Stimulated activated CD4-positive, alpha-beta T cell treated with anti-CD3 and anti-CD28 coated beads, Interleukin-1b, Interleukin-23, amount 100 ng/mL, for 1 hour (primary cell): ENCODE measurements at places on chromosomes 2 and 18.

- DNase-seq, result no peak
These were observed 11.2 kb upstream of the SP5 start for GRCh38 chr2:170703776-170704476.

GRCh38 chr2:60318544-60318943, 234.9 kb downstream of the BCL11A start:
- DNase-seq, result no peak

DNA sequence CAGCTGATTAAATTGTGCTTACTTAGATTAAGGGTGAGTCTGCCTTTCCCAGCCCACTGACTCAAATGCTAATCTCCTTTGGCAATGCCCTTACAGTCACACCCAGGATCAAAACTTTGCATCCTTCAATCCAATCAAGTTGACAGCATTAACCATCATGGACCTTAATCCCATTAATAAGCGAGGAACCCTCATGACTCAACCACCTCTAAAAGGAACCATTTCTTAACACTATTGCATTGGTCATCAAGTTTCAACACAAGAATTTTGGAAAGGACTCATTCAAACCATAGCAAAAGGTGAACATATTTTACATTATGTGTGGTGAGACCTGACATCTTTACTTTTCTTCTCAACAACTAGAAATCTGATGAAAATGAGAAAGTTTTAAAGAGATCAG, 187.0 kb downstream of the OSR1 start:
- DNase-seq, result no peak

GRCh38 chr2:67186871-67187270, 210.3 kb upstream of the ETAA1 start:
- DNase-seq, result no peak

GRCh38 chr2:217826520-217826919, 176.3 kb downstream of the TNS1 start:
- no peak for DNase-seq

GRCh38 chr2:48860380-48860779, 104.9 kb upstream of the LHCGR start:
- no peak for DNase-seq

GRCh38 chr2:66903745-66904465, 469.0 kb downstream of the MEIS1 start:
- no peak for DNase-seq

GRCh38 chr2:195411219-195411687, 245.8 kb upstream of the SLC39A10 start:
- no peak for DNase-seq

- no peak for DNase-seq
These were observed 227.7 kb upstream of the STK17B start for GRCh38 chr2:196399096-196399495.

GRCh38 chr2:14826518-14826917, 194.0 kb downstream of the LRATD1 start:
- no peak for DNase-seq

- no peak for DNase-seq
These were observed 84.2 kb upstream of the NCK2 start for GRCh38 chr2:105660489-105660888.

DNA sequence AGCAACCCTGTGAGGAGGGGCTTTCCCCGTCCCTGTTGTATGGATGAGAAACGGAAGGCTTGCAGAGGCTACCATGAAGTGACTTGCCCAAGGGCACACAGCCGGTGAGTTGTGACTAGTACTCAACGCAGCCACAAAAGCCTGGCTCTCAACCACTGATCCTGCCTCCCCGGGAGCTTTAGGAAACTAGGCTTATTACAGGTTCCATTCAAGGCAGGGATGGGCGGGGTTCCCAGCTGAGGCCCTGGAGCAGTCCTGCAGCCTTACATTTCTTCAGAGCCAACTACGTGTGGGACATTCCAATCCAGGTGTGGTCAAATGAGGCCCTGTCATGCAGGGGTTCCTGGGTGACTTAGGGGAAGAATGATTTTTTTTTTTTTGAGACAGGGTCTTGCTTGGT, 59.6 kb downstream of the MEX3C start:
- no peak for DNase-seq

- DNase-seq, result no peak
These were observed 1.2 kb upstream of the E2F6 start for GRCh38 chr2:11467129-11467649.

GRCh38 chr18:79200546-79201268, 131.5 kb downstream of the ATP9B start:
- no peak for DNase-seq

DNA sequence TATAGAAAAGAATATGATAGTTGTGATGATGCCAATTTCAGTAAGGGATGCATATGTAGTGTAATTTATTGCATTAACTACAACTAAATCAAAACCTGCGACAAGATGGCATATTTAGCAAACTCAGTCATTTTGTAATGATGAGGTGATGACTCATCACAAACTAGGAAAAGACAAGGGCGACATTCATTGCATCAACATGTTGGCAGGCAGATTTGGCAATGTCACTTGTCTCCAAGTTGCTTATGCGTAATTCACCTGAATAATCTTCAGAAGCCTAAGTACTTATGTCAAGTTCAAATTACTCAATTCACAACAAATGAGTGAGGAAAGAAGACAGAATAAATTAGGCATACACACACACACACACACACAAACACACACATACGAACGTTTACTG, 273.2 kb upstream of the RGPD4 start:
- no peak for DNase-seq

GRCh38 chr2:85433511-85434089, 15.1 kb downstream of the SH2D6 start:
- DNase-seq, result no peak

DNA sequence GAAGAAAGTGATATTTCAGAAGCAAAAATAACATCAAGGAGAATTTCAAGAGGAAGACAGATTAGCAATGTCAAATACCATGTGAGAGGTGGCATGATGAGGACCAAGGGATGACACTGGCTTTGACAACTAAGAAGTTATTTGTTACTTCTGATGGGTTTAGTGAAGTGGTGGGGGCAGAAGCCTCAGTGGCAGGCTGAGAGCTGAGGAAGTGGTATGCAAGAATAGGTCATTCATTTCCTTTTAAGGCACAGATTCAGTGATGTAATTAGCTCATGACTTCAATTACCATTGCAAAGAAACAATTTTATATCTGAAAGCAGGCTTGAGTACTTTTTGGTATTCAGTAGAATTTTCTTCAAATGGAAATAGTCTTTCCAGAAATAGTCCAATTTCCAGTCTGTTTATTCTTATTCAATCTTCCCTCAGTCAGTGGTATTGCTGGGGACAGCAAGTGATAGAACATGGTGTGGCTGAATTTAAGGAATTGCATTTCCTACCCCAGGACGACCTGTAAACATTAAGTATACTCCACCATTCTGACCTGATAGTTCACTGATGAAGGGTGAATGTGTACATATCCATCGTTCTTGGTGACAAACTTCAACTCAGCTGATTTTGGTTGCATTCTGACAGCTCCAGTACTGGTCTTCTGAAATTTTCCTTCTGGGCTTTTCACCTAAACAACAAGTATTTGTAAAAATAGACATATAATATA, 28.2 kb downstream of the GEMIN6 start:
- DNase-seq, result no peak

DNA sequence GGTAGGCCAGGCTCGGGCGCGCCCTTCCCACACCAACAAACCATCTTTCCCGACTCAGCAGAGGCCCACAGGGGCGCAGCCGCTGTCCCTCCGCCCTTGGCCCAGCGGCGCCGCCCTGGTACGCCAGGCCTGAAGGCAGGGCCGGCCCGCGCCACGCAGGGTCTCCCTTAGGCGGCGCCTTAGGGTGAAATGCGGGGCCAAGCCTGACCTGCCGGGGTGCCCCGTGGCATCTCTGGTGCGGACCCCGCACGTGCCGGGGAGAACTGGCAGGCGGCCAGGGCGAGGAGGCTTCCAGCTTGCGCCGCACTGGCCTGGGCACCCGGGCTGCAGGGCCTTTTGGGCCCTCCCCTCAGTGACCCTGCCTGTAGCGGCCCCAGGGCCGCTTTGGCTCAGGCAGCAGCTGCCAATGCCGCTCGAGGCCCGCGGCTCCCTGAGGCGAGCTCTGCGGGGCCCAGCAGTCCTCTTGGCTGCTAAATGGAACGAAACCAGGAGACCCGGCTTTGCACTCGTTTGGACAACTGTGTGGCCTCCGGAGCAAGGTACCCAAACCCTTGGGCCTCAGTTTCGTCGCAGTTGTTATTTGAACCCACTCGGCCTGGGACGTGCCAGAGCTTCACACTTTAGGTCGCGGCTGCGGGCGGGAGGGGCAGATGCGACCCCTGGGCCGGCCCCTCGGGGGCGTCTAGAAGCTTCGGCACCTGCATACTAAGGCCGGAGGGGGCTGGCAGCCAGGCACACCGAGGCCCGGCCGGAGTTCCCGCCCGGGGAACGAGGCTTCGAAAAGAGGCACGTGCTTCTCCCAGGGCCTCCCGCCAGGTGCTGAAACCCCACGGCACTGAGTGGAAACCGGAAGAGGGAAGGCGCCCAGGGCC, 8.5 kb downstream of the OTX1 start:
- no peak for DNase-seq

DNA sequence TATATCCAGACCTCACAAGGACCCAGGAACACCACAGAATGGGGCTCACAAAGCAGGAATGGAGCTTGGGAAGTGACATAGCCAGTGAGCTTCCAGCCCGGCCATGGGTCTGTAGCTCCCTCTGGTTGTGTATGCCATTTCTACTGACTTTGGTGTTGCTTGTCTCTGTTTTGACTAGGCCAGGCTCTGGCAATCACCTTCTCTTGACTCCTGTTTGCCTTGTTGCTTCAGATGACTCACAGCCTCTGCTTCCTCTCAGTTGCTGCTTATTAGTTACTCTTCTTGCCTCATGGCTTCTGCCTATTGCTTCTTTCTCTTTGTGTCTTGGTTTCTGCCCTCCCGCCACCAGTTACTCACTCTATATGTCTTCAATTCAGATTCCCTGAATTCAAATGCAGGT, 15.8 kb upstream of the IER3IP1 start:
- no peak for DNase-seq

- no peak for DNase-seq
These were observed 7.1 kb upstream of the XDH start for GRCh38 chr2:31421634-31422033.

DNA sequence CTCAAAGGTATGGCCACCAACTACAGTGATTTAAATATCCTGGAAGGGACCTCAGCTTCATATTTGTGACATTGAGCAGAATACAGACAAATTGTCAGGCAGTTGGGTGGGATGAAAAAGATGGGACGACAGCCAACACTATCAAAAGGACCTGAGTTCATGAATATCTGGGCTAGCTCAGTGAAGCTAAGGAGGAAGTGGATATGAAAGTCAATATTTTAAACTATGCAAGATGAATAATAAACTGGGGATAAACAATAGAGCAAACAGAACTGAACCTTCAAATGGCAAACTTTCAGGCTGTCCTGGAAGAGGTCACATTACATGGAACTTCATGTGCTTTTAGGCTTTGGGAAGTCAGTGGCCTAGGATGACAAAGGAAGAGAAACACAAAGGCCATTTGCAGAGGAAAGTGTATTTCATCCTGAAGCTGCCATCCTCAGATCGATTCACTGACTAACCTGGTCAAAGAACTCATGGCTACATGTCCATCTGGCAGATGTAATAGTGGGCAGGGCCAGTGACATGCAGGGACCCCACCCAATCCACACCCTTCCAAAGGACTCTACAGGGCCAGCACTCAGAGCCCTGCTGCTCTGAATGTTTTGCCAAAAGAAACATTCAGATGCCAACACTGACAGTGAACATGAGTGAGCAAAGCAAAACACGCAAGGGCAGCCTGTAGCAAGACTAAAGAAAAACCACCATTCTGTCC, 175.7 kb downstream of the ETAA1 start:
- no peak for DNase-seq

- DNase-seq, result no peak
These were observed 322.1 kb downstream of the CCDC85A start for GRCh38 chr2:56505885-56506284.

DNA sequence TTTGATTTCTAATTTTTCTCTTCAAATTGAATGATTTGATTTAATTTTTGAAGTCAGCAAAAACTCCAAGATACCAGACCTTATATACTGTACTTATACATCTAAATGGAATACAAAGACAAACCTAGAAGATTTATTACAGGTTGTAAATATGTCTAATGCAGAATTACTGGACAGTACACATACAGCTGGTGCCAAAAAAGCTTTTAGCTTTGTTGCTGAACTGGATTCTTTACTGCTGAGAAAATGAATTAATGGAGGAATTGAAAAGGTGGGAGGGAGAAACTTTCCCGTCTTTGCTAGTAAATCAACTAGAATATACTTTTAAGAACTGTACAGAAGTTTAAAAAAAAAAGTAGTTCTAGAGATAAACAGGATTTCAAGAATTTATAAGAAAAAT, 17.5 kb downstream of the C1D start:
- DNase-seq, result no peak

GRCh38 chr2:84055816-84056215, 403.3 kb downstream of the SUCLG1 start:
- no peak for DNase-seq

GRCh38 chr18:58525928-58526424, 102.9 kb downstream of the ALPK2 start:
- DNase-seq, result no peak

GRCh38 chr2:111176867-111177266, 56.2 kb downstream of the BCL2L11 start:
- DNase-seq, result no peak

GRCh38 chr2:42192652-42193566, 23.8 kb downstream of the EML4 start:
- DNase-seq, result no peak

DNA sequence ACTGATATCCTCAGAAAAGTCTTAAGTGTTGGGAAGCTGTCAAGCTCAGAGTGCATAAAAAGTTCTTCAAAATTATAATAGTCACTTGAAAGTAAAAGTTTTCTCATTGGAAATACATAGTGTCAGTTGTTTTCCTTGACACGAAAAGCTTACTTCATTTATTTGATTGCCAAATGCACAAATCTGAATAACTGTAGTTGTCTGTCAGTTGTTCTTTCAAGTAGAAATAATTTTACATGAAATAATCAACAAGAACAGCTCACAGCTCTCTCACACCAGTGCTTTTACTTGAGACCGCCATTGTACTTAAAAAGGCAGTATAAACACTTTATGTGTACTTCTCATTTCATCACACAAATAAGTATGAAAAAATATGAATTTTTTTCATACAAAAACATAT, 163.3 kb upstream of the NXPH2 start:
- DNase-seq, result no peak

DNA sequence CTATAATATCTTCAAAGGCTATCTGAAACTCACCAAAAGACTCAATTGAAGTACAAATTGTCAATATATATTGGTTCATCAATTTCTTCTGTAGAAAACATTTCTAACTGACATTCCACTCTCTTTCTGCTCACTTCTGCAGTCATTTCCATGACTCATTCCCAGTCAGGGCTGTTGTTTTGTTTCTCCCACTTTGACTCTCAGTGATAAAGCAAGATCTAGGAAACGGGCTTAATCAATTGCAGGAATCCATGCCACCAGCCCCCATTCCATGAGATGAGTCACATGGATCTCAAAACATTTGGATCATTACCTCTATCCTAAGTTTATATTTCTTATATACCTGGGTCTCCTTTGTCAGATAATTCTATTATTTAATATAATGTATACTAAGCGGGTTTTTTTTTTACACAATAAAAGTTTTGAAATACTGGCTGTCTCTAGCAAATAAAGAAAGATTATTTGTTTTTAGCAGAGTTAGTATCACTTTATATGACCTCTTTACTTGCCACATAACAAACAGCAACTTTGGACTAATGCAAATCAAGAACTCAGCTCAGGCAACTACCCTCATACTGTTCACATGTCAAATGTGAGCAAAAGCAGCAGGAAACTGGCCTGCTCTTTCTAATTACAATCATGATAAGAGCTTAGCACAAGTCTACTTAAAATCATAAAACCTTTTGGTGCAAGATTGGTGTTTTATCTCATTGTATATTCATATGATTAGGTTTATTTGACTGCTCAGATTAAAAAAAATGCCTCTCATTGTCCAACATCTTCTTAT, 251.1 kb upstream of the PIK3C3 start:
- DNase-seq, result no peak
